Mesendoderm (in vitro differentiated cells): ENCODE measurements at places on chromosomes 1 and 21.

DNA sequence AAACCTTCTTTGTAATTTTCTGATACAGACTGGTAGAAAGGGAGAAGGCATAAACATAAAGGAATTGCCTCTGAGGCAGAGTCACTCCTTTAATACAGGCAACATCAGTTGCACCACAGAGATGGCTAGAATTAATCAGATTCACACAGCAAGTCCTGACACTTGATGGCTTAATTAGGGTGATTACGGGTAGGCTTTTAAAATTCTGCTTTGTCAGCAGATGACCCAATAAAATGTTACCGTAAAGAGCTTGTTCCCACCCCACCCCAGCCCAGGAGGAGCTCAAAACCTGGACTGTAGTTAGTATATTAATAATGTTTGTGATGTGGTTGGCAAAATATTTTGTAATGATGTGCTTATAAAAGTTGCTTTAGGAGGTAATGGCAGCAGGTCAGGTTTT, 9.3 kb upstream of the BTG3 start:
- no peak for DNase-seq

DNA sequence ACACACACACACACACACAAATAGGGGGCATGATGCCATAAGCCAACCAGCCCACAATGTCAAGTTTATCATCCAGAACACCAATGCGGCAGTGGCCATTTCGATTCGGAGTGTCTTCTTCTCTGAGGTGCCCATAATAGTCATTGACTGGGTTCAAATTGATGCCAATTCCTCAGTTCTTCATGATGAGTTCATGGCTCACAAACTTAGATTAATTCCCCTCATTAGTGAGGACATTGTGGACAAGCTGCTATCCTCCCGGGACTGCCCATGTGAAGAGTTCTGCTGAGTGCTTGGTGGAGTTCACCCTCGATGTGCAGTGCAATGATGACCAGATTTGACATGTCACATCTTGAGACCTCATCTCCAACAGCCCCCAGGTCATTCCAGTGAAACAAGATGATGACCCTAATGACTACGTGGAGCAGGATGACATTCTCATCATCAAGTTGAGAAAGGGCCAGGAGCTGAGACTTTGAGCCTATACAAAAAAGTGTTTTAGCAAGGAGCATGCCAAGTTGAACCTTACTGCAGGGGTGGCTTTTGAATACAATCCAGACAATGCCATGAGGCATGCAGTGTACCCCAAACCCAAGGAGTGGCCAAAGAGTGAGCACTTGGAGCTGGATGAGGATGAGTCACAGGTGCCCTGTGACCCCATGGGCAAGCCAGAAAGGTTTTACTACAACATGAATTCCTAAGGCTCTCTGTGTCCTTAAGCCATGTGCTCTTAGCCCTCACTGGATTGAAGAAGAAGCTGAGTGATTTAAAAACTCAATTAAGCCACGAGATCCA, 211.6 kb upstream of the SAMSN1 start:
- no peak for DNase-seq

DNA sequence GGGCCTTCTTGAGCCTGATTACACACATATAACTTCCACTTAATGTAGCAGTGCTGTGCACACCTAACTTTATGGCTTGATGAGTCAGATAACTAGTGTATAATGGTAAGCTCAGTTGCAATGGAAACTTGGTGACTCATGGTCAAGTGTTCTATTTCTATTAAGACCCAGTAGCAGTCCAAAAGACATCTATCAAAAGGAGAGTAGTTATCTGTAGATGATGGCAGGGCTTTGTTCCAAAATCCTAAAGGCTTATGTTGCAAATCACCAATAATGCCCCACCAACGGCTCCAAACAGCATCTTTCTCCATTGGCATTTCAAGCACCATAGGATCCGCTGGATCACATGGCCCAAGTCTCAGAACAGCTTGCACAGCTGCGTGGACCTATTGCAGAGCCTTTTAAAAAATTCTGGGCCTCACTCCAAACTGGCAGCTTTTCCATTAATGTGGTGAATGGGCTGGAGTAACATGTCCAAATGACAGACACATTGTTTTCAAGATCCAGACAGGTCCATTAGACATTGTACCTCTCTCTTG, 566.8 kb upstream of the USP24 start:
- DNase-seq = no peak

- peak; percentile 98 for DNase-seq
Measured at GRCh38 chr1:159945483-159946241, at the start of gene IGSF9. Gene IGSF9, minus strand, starts transcription at chr1:159945613. Its CDS starts 2,159 bp downstream, at chr1:159943454.

DNA sequence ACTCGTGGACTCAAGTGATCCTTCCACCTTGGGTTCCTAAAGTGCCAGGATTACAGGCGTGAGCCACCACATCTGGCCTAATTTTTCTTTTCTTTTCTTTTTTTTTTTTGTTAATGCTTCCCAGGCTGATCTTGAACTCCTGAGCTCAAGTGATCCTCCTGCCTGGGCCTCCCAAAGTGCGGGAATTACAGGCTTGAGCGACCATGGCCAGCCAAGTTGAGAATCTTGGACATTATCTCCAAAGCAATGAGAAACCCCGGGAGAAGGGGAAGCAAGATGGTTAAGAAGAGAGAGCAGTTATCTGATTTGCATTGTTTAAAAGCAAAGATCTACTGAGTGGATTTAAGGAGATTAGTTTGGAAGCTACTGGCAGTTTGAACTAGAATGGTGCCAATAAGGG, 9.1 kb downstream of the HIPK1 start:
- peak; percentile 70 for DNase-seq

DNA sequence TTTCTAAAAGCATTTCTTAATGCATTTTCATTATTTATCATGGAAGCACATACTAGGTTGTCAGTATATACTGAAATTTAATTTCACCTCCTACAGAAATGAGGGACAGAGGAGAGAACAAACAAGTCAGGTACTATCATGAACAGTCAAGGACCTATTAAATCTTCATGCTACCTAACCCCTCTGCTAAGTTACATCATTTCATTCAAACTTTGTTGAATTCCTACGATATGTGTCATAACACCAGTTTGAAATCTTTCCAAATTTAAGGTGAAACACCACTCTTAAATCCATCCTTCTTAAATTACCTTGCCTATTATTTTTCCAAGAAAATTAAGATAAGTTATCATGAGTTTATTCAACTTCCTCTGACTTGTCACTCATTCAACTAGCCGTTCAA, 78.9 kb downstream of the DENND1B start:
- DNase-seq = no peak

DNA sequence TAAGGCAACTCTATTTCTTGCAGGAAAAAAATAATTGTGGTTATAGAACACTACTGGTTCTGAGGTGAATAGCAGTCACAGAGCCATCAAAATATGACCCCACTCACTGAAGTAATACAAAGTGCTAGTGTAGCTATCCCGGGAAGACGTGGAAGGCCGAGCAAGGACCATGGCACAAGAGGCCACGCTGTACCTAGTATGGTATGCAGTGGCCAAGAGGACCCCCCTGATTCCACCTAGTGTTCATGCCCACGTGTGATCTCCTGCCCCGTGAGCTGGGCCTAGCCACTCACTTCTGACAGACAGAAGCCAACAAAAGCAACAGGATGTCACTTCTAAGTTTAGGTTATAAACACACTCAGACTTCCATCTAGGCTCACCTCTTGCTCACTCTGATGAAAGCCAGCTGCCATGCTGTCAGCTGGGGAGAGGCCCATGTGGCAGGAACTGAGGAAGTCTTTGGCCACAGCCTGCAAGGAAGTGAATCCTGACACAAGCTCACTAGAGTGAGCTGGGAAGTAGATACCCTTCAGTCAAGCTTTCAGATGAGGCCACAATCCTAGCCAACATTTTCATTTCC, 21.7 kb upstream of the LSS start:
- DNase-seq = no peak

- peak; percentile 56 for DNase-seq
Measured at GRCh38 chr1:223642237-223642636, 23.3 kb downstream of the CAPN8 start.

DNA sequence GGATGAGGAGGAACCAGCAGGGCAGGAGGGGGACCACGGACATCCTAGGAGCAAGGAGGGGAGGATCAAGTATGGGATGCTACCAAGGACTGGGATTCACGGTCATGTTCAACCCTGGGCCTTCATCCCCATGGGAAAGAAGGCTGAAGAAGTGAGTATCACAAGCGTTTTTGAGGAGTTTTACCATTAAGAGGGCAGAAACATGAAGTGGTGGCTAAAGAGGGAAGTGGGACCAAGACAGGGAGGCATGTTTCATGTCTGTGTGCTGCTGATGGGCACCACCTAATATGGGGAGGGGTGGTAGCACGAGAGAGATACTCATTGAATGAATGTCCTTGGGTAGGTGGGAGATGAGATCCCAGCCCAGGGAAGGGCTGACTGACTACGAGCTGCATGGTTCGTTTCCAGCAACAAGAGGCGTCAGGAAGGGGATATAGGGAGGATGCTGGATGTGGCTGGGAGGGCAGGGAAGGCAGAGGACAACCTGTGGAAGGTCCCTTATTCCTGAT, 11.3 kb upstream of the LSS start:
- DNase-seq = no peak
